ENCODE measurements at places on chromosomes 5 and 9.

- DNase-seq: no peak
Measured at GRCh38 chr9:70607926-70608325, 193.5 kb upstream of the KLF9 start.

DNA sequence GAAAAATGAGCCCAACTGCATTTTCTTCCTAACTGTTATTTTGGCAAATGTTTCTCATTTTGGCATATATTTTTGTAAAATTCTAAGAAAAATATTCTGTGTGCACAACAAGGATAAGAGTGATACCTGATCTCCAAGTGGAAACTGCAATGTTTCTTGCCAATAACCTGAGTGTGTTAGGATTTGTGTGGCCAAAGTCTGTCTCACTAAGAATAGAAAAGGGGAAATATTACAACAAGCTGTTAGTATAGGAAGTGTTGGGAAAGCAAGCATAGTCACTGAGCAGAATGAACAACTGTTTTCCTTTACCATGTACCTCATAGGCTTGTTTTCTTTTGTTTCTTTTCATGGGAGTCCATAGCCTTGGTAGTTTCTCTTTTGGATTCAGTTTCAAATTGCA, 624.2 kb downstream of the MTRR start:
- no peak for DNase-seq

DNA sequence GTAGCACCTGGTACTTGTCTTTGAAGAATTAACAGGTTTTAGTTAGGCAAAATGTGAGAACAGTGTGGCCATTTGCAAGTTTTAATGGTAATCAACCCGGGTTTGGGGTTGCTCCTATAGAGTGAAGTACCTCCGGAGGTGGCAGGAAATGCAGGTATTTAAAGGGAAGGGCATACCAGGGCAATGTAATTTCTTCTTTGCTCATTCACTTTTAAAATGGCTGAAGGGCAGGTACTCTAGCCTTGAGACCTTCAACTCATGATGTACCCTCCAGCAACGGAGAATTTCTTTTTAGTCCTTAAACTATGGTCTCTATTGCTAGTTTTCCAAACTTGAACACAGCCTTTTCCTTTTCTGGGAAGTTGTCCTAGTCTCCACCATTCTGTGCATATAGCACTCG, 1.3 kb upstream of the HSPA4 start:
- DNase-seq: no peak

DNA sequence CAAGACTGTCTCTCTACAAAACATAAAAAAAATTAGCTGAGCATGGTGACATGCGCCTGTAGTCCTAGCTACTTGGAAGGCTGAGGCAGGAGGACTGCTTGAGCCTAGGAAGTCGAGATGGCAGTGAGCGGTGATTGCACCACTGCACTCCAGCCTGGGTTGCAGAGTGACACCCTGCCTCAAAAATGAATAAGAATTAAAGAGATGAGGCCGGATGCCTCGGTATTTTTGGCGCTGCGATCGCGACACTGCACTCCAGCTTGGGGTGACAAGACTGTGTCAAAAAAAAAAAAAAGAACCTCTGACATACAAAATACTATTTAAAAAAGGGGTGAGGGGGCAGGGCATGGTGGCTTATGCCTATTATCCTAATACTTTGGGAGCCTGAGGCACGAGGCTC, 7.3 kb downstream of the GPBP1 start:
- no peak for DNase-seq

DNA sequence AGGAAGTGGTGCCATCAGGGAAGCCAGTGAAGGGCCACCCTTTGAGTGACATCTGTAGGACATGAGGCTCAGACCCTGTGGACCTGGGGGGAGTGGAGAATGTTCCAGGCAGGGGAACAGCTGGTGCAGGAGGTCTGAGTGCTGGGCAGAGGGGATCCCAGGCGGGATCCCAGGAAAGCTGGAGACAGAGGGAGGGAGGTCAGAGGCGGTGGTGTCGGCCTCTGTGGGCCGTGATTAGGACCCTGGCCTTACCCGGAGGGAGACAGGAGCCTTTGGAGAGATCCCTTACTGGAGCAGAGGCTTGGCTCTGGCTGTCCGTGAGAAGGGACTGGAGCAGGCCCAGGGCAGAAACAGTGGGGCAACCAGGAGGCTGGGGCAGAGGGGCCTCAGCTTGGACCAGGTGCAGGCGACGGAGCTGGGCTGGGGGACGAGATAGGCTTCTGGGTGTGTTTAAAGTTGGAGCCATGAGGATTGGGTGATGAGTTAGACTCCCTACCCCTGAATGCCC, 12.1 kb upstream of the GRHPR start:
- DNase-seq: no peak

GRCh38 chr9:34086864-34087263, 38.2 kb upstream of the UBAP2 start:
- DNase-seq: no peak

DNA sequence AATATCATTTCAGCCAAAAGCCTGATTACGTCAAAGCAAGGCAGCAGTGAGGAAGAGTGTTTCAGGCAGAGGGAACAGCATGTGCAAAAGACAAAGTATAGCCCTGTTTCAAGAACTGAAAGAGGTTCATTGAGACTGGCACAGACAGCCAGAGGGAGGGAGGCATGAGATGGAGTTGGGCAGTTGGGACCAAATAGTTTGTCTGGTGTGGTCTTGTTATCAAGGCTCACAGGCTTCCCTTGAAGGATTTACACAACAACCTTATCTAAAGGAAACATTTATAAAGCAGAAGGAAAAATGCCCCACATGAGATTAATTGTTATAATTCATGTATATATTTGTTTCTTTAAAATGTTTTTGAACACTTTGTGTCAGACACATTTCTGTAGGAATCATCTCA, 253.3 kb downstream of the DMAC1 start:
- no peak for DNase-seq

DNA sequence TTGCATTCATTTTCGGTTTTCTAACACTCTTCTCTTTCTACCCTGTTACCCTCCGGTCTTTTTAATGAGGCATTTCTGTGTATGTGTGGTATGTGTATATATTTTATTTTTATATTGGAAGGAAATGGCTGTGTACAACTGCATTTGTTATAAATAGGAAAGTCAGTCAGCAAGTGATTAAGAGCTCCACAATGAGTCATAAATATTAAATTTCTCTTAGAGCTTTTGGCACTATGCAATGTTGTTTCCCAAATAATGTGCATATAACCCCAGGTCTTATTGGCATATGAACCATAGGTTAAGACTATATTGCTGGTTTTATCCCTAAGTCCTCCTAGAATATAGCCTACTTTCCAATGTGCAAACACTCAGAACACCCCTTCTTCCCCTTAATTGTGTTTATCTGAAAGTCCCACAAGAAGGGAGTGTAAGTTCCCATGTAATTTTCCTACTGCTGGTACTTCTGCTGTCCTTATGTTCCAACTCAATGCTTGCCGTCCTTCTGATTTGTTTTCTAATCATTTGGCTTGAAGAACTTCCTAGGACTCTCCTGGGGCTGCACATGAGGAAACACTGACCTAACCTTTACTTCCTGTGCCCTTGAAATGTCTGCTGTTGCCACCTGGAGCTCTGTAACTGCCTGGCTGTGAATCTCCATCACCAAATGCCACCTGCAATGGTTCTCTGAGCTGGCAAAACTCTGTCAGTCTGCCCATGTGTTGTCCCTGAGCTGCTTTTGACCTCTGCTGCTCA, 65.5 kb upstream of the PCSK5 start:
- DNase-seq: no peak

DNA sequence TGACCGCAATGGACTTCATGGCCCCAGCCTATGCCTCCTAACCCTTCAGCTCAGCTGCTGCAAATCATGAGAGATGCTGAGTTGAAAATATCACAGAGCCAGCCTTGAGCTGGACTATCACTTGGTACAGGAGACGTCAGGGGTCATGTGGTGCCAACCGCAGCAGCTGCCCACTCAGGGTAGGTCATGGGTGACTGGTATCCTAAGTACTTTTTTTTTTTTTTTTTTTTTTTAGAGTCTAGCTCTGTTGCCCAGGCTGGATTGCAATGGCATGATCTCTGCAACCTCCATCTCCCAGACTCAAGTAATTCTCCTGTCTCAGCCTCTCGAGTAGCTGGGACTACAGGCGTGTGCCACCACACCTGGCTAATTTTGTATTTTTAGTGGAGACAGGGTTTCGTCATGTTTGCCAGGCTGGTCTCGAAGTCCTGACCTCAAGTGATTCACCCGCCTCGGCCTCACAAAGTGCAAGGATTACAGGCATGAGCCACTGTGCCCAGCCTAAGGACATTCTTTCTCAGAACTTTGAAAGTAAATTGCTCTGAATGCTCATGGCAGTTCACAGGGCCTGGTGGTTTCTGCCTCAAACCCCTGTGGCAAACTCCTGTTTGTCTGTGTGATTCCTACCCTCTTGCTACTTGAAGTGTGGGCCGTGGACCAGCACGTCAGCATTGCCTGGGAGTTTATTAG, 21.3 kb downstream of the WWC1 start:
- no peak for DNase-seq

- DNase-seq: no peak
Measured at GRCh38 chr9:97790542-97790941, 62.5 kb upstream of the FOXE1 start.

GRCh38 chr9:98038958-98039357, 17.6 kb upstream of the NANS start:
- no peak for DNase-seq

DNA sequence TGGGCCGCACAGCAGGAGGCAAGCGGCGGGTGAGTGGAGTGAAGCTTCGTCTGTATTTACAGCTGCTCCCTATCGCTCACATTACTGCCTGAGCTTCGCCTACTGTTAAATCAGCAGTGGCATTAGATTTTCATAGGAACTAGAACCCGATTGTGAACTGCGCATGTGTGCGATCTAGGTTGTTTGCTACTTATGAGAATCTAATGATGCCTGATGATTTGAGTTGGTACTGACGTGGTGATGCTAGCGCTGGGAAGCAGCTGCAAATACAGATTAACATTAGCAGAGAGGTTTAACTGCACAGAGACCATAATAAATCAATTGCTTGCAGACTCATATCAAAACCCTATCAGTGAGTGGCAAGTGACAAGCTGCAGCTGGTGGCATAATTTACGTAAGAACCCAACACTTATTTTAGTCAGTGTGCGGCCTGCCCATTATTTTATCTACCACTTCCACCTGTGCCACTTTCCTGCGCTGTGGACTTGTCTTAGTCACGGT, 133.4 kb upstream of the CDH9 start:
- DNase-seq: no peak
